Activated T-cell treated with anti-CD3 and anti-CD28 coated beads, Interleukin-2, amount 50 U/mL, for 1 hour (primary cell): ENCODE measurements at places on chromosomes 12 and 14.

GRCh38 chr12:117350140-117350539 is 11.3 kb downstream of the NOS1 start:
- DNase-seq: no peak

DNA sequence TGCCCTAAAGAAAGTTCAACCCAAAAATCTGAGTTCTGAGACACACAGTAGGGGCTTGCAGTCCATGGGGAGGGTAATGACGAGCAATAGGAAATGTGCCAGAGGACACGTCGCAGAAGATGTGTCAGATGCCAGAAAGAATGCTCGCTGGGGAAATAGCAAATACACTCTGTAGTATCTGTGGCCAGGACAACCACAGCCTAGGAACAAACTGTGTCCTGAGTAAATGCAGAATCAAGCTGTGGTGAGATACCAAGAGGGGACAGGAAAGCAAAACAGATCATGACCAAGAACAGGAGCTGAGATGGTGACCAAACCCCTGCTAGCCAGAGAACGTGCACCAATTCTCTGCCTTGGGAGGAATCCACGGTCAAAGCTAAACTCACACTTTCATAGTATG is 9.1 kb downstream of the CRACR2A start:
- DNase-seq: no peak

DNA sequence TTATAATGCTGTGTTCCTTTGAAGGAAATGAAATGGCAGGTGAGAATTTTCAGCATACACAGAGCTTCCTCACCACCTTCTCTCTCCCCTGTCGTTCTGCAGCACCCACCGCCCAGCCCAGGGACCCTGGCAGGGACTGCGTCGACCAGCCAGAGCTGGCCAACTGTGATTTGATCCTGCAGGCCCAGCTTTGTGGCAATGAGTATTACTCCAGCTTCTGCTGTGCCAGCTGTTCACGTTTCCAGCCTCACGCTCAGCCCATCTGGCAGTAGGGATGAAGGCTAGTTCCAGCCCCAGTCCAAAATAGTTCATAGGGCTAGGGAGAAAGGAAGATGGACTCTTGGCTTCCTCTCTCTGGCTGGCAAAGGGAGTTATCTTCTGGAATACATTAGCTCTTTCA is 35.1 kb downstream of the PAPLN start:
- no peak for DNase-seq

GRCh38 chr14:65286443-65286842 is 126.1 kb upstream of the FUT8 start:
- no peak for DNase-seq

DNA sequence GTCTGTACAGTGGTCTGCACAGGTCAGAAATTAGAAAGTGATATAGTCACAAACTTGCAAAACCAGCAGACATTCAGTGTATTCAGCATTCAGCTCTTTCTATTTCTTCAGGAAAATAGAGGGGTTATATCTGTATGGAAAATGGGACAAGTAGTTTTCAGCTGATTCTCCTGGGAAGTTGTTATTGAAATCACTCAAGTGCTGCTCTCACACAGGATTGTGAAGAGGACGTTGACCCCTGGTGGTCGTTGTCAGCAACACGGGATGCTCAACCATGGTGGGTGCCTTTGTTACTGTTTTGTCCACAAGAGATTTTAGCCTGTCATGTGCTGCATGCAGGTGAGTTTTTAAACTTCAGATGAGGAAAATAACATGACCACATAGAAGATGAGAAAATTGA is 981.8 kb downstream of the TMEM121 start:
- no peak for DNase-seq

GRCh38 chr14:102097441-102098135 is 10.7 kb upstream of the HSP90AA1 start:
- DNase-seq: no peak

- DNase-seq: no peak
These were observed 1416.5 kb downstream of the AACS start for GRCh38 chr12:126481688-126482087.

GRCh38 chr12:90129366-90130030 is 420.9 kb upstream of the ATP2B1 start:
- no peak for DNase-seq

DNA sequence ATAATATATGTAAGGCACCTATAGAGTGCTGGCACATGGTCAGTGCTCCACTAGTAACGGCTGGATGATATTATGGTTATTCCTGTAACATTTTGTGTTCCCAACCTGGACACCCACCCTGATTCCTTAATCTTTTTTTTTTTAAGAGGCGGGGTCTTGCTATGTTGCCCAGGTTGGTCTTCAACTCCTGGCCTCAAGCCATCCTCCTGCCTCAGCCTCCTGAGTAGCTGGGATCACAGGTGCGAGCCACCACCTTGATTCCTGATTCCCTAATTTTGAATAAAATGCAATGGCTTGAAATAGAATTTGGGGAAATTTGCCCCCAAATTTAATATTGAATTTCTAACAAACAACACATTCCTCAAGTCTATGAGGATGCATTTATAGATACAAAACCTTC is 7.4 kb downstream of the C14orf93 start:
- no peak for DNase-seq

GRCh38 chr14:35696575-35696974 is 112.5 kb downstream of the RALGAPA1 start:
- no peak for DNase-seq

GRCh38 chr14:70585231-70585630 is 15.2 kb downstream of the MED6 start:
- DNase-seq: no peak

DNA sequence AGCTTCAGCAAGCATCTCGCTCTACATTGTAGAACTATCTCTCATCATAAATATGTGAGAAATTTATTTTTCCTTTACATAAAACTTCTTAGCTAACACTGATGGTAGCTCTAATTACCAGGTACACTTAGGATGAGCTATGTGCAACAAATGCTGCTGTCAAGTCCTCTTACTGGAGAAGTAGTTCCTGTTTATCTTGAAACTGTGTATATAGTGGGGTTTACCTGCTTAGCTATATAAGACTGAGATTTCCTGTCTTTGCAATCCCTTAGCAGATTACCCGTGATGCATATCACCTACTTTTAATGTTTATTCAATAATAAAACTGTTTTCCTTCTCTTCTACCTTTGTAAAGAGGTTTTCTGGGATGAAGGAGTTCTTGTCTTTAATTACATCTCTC is 98.0 kb upstream of the USP15 start:
- DNase-seq: no peak

DNA sequence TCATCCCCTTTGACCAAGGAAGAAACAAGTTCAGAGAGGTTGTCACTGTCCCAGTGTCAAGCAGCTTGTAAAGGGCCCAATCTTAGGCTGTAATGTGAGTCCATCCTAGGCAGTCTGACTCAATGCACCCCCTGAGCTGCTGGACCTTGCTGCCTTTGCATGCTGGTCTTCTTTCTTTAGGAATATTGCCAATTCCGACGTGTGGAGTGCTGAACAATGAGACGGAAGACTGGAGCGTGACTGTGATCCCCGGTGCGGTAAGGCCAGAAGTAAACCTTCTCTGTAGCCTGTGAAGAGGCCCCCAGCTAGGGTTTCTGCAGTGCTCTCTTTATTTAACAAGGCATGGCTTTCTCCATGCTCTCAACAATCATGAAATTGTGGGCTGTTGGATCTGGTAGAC is 963 bp downstream of the TCTN2 start:
- DNase-seq: no peak
